Right atrium auricular region (tissue), 2 donors: ENCODE measurements at places on chromosomes 4 and X. TPM values are rescaled to one million over a fixed set of nuclear protein-coding genes. Genes with fewer than 3 reads are reported as not detected.

The TMPRSS11B gene
- not detected for total RNA-seq

GRCh38 chrX:21153503-21153902, 220.7 kb upstream of the CNKSR2 start:
- H3K36me3 ChIP-seq: no peaks in the 10 kb centered on the region
- H3K27ac ChIP-seq: peak overlapping the region; percentile 78
- no peaks in the 10 kb centered on the region for H3K4me1 ChIP-seq

The RPA4 gene
- total RNA-seq: 0.35 TPM

The RAB28 gene
- total RNA-seq: 15.3 TPM

GRCh38 chrX:10597871-10598270, 22.5 kb downstream of the MID1 start:
- H3K27ac ChIP-seq: no peak overlapping the region
- H3K4me3 ChIP-seq: no peak overlapping the region
- no peak for DNase-seq
- no peaks in the 10 kb centered on the region for H3K4me1 ChIP-seq
- H3K36me3 ChIP-seq: no peaks in the 10 kb centered on the region
- H3K27me3 ChIP-seq: no peaks in the 10 kb centered on the region

The CT83 gene
- total RNA-seq: not detected

DNA sequence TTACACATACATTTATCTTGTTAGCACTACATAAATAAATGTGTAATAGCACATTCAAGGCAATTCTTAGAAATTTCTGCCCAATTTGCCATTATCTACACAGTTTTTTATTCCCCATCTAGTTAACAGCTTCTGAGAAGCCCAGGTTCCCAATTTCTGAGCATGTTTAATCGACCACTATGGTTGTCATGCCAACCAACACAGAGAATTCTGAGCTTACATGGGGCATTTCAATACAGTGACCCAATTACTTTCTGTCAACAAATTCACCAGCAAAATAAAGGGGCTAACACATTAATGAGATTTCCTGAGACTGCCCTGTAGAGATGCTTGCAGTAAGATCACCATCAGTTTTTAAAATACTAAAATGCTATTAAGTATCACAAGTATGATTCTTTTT, 22.0 kb downstream of the GPM6A start:
- no peak overlapping the region for H3K4me3 ChIP-seq
- no peak overlapping the region for H3K27ac ChIP-seq
- no peaks in the 10 kb centered on the region for H3K4me1 ChIP-seq
- no peaks in the 10 kb centered on the region for H3K27me3 ChIP-seq

The SSX1 gene
- not detected for total RNA-seq

The ANKRD50 gene
- total RNA-seq: 11.7 TPM

The DYNLT3 gene
- 20.9 TPM for total RNA-seq

DNA sequence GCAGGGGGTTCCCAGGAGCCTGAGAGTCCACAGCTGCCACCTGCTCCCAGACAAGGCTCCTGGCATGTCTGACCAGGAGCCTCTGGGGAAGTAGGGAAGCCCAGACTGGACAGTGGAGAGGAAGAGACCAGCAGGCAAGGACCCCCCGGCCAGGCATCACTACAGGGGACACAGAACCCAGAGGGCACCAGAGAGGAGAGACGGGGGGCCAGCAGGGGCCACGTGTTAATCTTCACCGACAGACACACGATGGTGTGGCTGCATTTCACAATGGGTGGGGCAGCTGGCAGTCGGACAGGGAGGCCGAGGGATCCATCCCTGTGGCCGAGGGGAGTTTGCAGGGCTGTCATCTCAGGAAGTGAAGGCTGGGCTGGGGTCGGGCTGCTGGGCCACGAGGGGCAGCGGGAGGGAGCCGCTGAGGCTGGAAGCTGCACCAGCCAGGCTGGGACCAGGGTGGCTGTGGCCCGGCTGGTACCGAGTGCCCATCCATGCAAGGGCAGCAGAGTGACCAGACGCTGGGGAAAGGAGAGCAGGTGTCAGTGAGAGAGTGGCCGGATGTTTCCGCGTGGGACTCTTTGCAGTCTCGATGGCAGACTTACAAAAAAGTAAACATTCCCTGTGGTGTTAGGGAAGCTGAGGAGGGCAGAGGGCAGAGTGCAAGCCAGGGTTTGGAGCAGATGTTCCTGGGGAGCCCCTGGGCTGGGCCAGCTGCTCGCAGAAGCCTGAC, 4.7 kb downstream of the PDE6B start:
- DNase-seq: no peak
- no peaks in the 10 kb centered on the region for H3K27me3 ChIP-seq
- H3K36me3 ChIP-seq: no peaks in the 10 kb centered on the region

DNA sequence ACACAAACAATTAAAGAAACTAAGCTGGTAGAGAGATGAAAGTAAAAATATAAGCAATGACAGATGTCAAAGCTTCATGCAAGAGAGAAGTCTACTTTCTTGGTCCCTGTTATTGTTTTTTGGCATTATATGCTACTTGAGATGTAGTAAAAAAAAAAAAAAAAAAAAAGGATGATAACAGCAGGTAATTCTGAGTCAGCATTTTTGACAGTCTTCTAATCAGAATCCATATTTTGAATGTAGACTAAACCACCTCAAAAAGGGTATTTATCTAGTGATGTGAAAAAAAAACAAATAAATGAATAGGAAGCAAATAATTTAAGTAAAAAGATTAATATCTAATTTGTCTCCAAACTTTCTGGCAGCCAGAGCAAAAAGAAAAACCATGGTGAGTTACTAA, 422.2 kb upstream of the CPEB2 start:
- no peaks in the 10 kb centered on the region for H3K4me1 ChIP-seq
- no peaks in the 10 kb centered on the region for H3K36me3 ChIP-seq
- H3K27me3 ChIP-seq: no peaks in the 10 kb centered on the region

DNA sequence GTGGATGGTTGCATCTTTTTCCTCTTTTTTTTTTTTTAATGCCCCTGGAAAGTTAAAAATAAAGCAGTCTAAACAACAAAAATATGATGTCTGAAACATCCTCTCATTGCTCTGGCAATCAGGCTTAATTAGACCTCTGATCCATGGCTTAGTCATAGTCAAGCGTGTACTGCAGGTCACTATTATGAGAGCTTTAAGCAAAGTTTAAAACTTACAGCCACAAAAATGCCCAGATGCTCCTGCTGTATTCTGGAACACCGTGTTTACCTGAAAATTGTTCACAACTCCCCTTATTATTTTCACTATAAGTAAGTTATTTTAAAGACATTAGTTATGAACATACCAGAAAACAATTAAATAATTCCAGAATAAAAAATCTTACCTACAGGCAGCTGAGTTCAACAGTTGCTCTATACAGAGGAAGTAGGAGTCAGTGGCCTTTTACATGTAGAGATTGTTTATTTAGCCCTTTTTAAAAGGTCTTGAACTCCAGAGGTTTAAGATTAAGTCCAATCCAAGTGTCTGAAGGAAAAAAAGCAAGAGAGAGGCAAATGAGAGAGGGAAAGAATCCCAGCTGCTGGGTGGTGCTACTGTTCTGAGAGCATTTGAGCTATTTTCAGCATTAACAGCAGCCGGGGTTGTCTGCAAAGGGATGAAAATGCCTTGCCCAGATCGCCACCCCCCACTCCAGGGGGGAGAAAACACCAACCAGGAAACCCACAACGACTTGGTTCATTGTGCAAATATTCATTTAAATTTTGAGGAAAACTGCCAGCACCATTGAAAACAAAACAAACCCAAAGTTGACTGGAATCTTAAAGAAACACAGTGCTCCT, 36.9 kb downstream of the SORBS2 start:
- DNase-seq: no peak
- no peaks in the 10 kb centered on the region for H3K4me1 ChIP-seq

- H3K27ac ChIP-seq: no peak overlapping the region
- H3K36me3 ChIP-seq: no peaks in the 10 kb centered on the region
- H3K4me1 ChIP-seq: no peaks in the 10 kb centered on the region
- no peak for DNase-seq
- H3K4me3 ChIP-seq: no peak overlapping the region
- no peaks in the 10 kb centered on the region for H3K27me3 ChIP-seq
These were observed 33.9 kb downstream of the BCLAF3 start for GRCh38 chrX:19956923-19957322.

DNA sequence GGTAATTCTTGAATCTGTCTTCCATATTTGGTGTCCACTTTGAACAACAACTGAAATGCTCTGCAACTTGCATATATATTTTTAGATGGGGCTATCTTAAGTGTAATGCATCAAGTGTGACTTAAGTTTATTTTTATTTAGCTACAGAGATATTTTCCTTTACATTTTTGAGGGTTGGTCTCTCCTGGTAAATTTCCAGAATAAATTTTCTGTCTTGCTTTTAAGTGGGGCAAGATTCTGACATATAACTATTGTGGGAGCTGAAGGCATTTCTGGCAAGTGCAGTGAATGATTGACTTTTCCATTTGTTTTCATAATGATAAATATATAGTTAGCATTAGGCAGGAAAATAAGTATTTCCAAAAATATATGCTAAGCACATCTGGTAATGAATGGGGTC, 18.8 kb downstream of the UNC5C start:
- no peak for DNase-seq
- no peak overlapping the region for H3K4me3 ChIP-seq
- no peaks in the 10 kb centered on the region for H3K4me1 ChIP-seq
- no peaks in the 10 kb centered on the region for H3K36me3 ChIP-seq
- H3K27ac ChIP-seq: no peak overlapping the region
- no peaks in the 10 kb centered on the region for H3K27me3 ChIP-seq

GRCh38 chrX:66635360-66635759, 3.5 kb downstream of the EDA2R start:
- DNase-seq: no peak
- H3K4me3 ChIP-seq: no peak overlapping the region
- no peaks in the 10 kb centered on the region for H3K36me3 ChIP-seq
- H3K27me3 ChIP-seq: no peaks in the 10 kb centered on the region
- no peak overlapping the region for H3K27ac ChIP-seq

- no peaks in the 10 kb centered on the region for H3K4me1 ChIP-seq
- no peaks in the 10 kb centered on the region for H3K36me3 ChIP-seq
- no peak overlapping the region for H3K27ac ChIP-seq
- no peak for DNase-seq
These were observed 49.8 kb downstream of the OSTC start for GRCh38 chr4:108700081-108700757.

The LRP2BP gene
- total RNA-seq: 0.79 TPM

DNA sequence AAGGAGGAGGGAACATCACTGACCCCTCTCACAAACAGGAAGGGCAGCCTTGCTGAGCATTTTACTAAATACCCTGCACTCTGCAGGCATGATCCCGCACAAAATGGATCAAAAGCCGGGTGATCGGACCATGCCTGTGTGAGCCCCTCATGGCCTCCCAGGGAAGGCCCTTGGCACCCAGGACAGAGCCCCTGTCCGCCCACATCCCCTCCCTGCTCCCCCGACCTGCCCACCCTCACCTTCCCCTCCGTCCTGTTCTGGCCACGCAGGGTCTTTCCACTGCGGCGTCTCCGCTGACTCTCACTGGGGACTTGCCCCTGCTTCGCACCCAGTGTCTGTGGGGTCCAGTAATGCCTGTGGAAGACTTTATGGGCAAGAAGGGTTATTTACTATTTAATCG, 105.0 kb downstream of the HMX1 start:
- H3K4me1 ChIP-seq: no peaks in the 10 kb centered on the region
- no peaks in the 10 kb centered on the region for H3K36me3 ChIP-seq
- H3K27ac ChIP-seq: no peak overlapping the region
- DNase-seq: no peak
- H3K27me3 ChIP-seq: no peaks in the 10 kb centered on the region

DNA sequence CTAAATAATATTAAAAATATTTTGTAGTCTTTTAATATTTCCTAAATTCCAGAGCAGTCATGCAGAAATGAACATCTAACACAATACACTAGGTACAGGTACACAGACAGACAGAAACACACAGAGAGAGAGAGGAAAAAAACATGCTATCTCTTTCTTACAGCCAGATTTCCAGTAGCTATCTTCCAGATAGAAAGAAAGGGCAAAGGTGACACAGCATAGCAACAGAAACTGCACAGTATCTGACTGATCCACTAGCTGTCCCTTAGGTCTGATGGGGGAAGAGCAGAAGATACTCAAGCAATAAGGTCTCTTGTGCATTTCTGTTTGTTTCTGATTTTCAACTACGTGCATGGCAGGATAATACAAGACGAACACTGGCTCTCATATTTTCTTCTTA, 7.8 kb downstream of the FBXW7 start:
- H3K4me3 ChIP-seq: no peak overlapping the region
- H3K4me1 ChIP-seq: no peaks in the 10 kb centered on the region

GRCh38 chr4:72208421-72209075, 176.7 kb downstream of the NPFFR2 start:
- H3K36me3 ChIP-seq: no peaks in the 10 kb centered on the region
- H3K27me3 ChIP-seq: no peaks in the 10 kb centered on the region
- no peaks in the 10 kb centered on the region for H3K4me1 ChIP-seq
- H3K27ac ChIP-seq: no peak overlapping the region

DNA sequence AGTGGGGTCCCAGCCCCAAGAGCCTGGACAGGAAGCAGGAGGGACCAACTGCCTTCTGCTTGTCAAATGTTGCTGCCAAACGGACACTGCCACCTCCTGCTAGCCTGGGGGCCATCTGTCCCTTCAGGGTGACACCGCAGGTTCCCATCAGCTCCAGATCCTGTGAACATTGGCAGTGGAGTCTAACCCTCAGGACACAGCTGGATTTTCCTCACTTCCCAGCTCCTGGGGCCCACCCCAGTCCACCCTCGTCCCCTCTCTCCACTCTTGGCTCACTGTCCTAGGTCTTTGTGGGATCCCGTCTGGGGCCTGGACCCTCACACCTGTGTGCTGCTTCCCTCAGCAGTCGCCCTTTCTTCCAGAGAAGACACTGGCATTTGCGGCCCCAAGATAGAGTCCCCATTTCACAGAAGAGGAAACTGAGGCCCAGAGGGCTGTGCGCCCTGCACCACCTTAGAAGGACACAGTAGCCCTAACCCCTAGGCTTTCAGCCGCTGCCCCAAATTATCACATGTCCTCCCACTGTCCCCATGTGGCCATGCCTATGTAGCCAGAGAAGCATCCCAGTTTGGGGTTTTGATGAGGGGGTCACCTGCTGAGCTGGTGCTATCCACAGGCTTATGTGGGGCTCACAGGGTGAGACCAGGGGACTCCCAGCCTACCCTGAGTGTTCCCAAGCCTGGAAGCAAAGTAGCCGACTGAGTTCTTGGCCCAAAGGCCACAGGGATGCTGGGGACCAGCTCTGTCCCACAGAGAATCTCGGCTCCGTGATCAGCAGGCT, 20.1 kb downstream of the PPP2R2C start:
- no peaks in the 10 kb centered on the region for H3K27me3 ChIP-seq
- no peak overlapping the region for H3K27ac ChIP-seq
- DNase-seq: no peak
- no peak overlapping the region for H3K4me3 ChIP-seq

- no peak for DNase-seq
- H3K27me3 ChIP-seq: no peaks in the 10 kb centered on the region
- H3K27ac ChIP-seq: no peak overlapping the region
- H3K4me1 ChIP-seq: peaks cover 8% of the 10 kb centered on the region
- no peak overlapping the region for H3K4me3 ChIP-seq
These were observed 681.9 kb upstream of the BOD1L1 start for GRCh38 chr4:14309431-14309830.

- H3K27me3 ChIP-seq: no peaks in the 10 kb centered on the region
- H3K36me3 ChIP-seq: no peaks in the 10 kb centered on the region
- no peaks in the 10 kb centered on the region for H3K4me1 ChIP-seq
- no peak overlapping the region for H3K27ac ChIP-seq
- DNase-seq: no peak
These were observed 45.6 kb upstream of the GPR78 start for GRCh38 chr4:8534611-8535010.

GRCh38 chr4:186820391-186820891, 96.8 kb upstream of the FAT1 start:
- peaks cover 4% of the 10 kb centered on the region for H3K4me1 ChIP-seq
- no peak overlapping the region for H3K27ac ChIP-seq
- no peaks in the 10 kb centered on the region for H3K36me3 ChIP-seq
- DNase-seq: no peak
